Upper lobe of right lung (tissue), 1 donor: ENCODE measurements at places on chromosomes 3 and 15. TPM values are rescaled to one million over a fixed set of nuclear protein-coding genes. Genes with fewer than 3 reads are reported as not detected.

- H3K27me3 ChIP-seq = no peaks in the 10 kb centered on the region
- H3K4me1 ChIP-seq = no peaks in the 10 kb centered on the region
- DNase-seq = no peak
- H3K4me3 ChIP-seq = no peak overlapping the region
Measured at GRCh38 chr15:57422113-57422754, 45.9 kb downstream of the CGNL1 start.

DNA sequence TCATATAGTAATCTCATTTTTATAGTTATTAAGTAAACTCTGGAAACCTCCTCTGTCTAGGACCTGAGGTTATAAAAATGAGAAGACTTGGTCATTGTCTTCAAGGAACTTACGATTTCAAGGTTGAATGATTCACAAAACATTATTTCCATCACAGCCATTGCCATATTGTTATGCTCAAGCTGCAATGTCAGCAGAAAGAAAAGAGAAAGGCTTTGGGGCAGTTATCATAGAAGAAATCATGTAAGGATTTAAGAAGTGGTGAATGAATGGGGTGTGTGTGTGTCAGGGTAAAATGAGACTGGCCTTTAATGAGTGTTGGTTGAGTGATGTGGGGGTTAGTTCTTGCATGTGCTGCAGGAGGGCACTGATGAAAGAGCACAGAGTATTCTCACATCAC lies 346.8 kb downstream of the SQOR start:
- H3K4me1 ChIP-seq = no peaks in the 10 kb centered on the region
- H3K27me3 ChIP-seq = no peaks in the 10 kb centered on the region
- no peak overlapping the region for H3K27ac ChIP-seq
- no peaks in the 10 kb centered on the region for H3K36me3 ChIP-seq
- DNase-seq = no peak
- H3K4me3 ChIP-seq = no peak overlapping the region

DNA sequence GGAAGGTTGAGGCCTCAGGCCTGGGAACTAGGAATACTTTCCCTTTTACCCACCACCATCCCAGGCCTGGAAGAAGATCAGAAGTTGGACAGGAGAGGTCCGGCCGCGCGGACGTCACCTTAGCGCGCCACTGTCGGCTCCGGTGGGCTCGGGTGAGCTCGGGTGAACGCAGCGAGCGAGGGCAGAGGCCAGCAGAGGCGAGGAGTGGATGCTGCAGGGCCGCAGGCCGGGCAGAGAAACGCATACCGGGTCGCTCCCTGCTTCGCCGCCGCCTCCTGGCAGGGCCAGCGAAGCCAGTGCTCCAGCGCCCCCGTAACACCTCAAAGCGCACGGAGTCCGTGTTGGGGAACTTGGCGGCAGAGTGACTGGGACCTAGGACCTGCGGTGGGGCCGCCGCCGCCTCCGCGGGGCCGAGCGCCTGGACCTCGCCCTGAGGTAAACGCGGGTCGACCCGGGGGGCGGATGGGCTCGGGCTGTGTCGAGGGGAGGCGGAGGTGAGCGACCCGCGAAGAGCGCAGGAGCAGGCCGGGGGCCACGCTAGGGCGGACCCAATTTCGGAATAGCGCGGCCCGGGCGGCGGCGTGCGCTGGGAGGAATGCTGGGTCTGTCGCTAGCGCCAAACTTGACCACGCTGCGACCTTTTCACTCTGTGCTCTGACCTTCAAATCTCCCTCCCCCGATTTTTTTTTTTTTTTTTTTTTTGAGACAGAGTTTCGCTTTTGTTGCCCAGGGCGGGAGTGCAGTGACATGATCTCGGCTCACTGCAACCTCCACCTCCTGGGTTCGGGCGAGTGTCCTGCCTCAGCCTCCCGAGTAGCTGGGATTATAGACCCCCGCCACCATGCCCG lies 1.6 kb downstream of the CYP11A1 start:
- DNase-seq = peak; percentile 77
- H3K36me3 ChIP-seq = no peaks in the 10 kb centered on the region
- H3K4me3 ChIP-seq = peak overlapping the region; percentile 55
- H3K27ac ChIP-seq = peak overlapping the region; percentile 34

Gene AHSG
- total RNA-seq = not detected

DNA sequence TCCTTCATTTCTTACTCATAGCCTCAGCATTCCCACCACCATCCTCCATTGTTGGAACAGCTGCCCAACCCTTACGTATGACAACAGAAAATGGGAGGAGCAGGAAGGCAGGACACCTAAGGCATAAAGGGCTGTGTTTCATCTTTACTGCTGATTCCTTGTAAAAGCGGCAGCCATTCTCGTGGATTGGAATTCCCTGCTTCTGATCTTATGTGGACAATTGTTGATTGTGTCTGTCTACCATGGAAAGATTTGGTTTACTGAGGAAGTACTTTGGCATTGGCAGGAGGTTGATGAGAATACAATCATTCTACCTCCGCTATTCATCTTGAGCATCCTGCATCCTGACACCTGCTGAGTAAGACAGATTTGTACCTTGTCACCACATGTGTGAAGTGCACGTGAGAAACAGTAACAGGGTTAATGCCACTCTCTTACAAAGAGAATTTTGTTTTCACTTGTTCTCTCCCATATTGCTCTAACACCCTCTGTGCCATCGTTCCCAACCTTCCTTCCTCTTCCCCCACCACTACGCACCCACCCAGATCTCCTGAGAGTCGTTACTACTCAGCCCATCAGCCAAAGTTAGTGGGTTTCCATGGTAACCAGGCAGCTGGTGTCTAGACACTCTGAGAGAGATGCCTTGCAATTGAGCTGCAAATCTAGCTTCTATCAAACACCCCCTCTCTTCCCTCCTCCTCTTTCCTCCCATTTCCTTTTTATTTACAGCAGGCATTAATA lies 75.7 kb downstream of the GAP43 start:
- H3K36me3 ChIP-seq = no peaks in the 10 kb centered on the region
- no peaks in the 10 kb centered on the region for H3K4me1 ChIP-seq
- no peak overlapping the region for H3K27ac ChIP-seq
- no peaks in the 10 kb centered on the region for H3K27me3 ChIP-seq
- no peak for DNase-seq

DNA sequence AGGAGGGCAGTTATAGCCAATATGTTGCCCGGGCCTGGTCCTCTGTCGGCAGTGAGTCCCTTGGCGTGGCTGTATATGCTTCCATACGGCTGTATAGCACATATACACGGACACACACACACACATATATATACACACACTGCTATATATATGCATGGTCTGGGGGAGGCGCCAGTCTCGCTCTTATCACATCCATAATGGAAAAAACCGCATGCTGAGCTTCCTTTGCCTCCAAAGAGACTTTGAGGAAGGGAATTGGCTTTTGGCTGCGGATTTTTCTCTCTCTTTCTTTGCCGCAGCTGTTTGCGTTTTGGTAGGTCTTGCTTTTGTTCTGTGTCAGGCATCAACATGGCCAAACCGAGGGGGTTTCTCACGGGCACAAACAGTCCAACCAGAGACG lies 11.3 kb upstream of the TMEM115 start:
- H3K27me3 ChIP-seq = no peaks in the 10 kb centered on the region
- no peaks in the 10 kb centered on the region for H3K36me3 ChIP-seq
- no peaks in the 10 kb centered on the region for H3K4me1 ChIP-seq
- no peak for DNase-seq
- H3K4me3 ChIP-seq = no peak overlapping the region

Gene CHRNA3
- not detected for total RNA-seq

GRCh38 chr3:53828581-53828980 lies 17.6 kb downstream of the CHDH start:
- H3K36me3 ChIP-seq = no peaks in the 10 kb centered on the region
- no peak for DNase-seq
- H3K27me3 ChIP-seq = no peaks in the 10 kb centered on the region
- no peak overlapping the region for H3K27ac ChIP-seq

DNA sequence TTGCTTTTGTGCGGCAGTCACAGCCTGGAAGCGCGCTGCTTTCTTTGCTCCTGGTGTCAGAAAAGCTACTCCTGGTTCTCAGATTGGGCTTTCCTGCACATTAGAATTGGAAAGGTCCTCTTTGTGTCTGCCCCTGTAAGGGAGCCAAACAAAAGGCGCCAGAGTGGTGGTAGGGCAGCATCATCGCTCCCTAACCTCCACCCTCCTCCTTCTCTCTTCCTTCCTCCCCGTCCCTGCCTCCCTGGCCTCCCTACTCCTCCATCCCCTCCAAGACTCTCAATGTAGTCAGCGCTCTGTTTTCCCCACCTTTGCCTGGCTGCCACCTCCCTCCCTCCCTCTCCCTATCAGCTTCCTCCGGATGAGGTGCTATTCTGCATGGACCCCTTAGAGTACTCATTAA lies 65.3 kb downstream of the SH3GL3 start:
- no peaks in the 10 kb centered on the region for H3K4me1 ChIP-seq
- H3K27me3 ChIP-seq = no peaks in the 10 kb centered on the region
- H3K27ac ChIP-seq = no peak overlapping the region
- H3K36me3 ChIP-seq = no peaks in the 10 kb centered on the region
- no peak for DNase-seq

- H3K27me3 ChIP-seq = no peaks in the 10 kb centered on the region
- no peaks in the 10 kb centered on the region for H3K36me3 ChIP-seq
- DNase-seq = peak; percentile 73
- H3K4me1 ChIP-seq = peaks cover 28% of the 10 kb centered on the region
Measured at GRCh38 chr3:195441992-195442572, 738 bp downstream of the ACAP2 start.

- DNase-seq = no peak
- H3K27me3 ChIP-seq = no peaks in the 10 kb centered on the region
- H3K36me3 ChIP-seq = peaks cover 51% of the 10 kb centered on the region
- H3K4me3 ChIP-seq = no peak overlapping the region
- no peaks in the 10 kb centered on the region for H3K4me1 ChIP-seq
Measured at GRCh38 chr15:85137489-85138168, 156.0 kb downstream of the PDE8A start.

- no peak overlapping the region for H3K4me3 ChIP-seq
- H3K36me3 ChIP-seq = no peaks in the 10 kb centered on the region
- no peaks in the 10 kb centered on the region for H3K4me1 ChIP-seq
- H3K27ac ChIP-seq = no peak overlapping the region
- H3K27me3 ChIP-seq = no peaks in the 10 kb centered on the region
Measured at GRCh38 chr3:192194085-192194484, 533.3 kb downstream of the FGF12 start.

Gene ZBED2
- total RNA-seq = 6.4 TPM

- no peaks in the 10 kb centered on the region for H3K27me3 ChIP-seq
- no peaks in the 10 kb centered on the region for H3K36me3 ChIP-seq
- H3K4me1 ChIP-seq = peaks cover 10% of the 10 kb centered on the region
- H3K4me3 ChIP-seq = peak overlapping the region; percentile 61
Measured at GRCh38 chr3:134249935-134250716, 533 bp downstream of the RYK start.

GRCh38 chr15:44308889-44309288 lies 20.4 kb downstream of the GOLM2 start:
- DNase-seq = no peak
- no peaks in the 10 kb centered on the region for H3K27me3 ChIP-seq
- H3K36me3 ChIP-seq = no peaks in the 10 kb centered on the region
- no peak overlapping the region for H3K4me3 ChIP-seq
- no peak overlapping the region for H3K27ac ChIP-seq

DNA sequence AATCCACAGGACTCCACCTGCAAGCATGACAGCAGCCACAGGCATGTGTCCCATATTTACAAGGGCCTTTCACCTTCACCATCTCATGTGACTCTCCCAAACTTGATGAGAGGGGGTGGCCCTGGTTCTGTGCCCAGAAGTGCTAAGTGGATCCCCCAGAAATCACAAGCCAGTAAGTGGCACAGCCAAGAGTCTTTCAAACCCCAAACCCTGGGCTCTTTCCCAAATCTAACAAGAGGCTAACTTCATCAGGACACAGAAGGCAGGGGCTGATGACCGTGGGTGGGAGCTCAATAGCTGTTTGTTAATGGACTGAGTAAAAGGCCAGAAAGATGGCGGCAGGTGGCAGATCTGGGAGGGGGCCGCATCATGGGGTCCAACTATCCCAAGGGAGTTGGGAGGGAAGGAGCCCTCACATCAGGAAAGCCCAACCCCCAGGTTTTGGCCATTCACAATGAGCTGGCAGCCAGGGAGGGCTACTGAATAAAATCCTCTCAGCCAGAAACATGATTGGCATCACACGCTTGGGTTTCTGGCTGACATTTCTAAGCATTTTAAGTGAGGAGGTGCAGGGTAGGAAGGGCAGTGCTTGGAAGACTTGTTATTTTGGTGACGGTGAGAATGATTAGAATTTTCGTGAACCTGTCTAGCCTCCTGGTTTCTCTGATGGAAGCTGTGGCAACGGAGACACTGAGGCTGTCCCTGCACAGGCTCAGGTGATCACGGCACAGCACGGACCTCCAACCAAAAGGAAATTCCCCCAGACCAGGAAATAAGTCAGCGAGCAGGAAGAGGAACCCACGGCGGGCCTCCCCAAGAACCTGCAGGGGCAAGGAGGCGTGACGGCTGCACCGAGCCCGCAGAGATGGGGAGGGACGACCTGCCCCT lies 109.3 kb downstream of the OXNAD1 start:
- H3K4me3 ChIP-seq = no peak overlapping the region
- peaks cover 21% of the 10 kb centered on the region for H3K36me3 ChIP-seq
- no peaks in the 10 kb centered on the region for H3K27me3 ChIP-seq
- H3K27ac ChIP-seq = no peak overlapping the region
- no peak for DNase-seq

- H3K27me3 ChIP-seq = no peaks in the 10 kb centered on the region
- no peaks in the 10 kb centered on the region for H3K36me3 ChIP-seq
- H3K4me3 ChIP-seq = no peak overlapping the region
- DNase-seq = no peak
- H3K4me1 ChIP-seq = no peaks in the 10 kb centered on the region
- H3K27ac ChIP-seq = no peak overlapping the region
Measured at GRCh38 chr3:12982619-12983101, 90.6 kb downstream of the IQSEC1 start.

Gene TMC3
- total RNA-seq = not detected

- no peak overlapping the region for H3K4me3 ChIP-seq
- peaks cover 16% of the 10 kb centered on the region for H3K4me1 ChIP-seq
- no peak overlapping the region for H3K27ac ChIP-seq
Measured at GRCh38 chr3:134441821-134442220, 44.0 kb downstream of the ANAPC13 start.

DNA sequence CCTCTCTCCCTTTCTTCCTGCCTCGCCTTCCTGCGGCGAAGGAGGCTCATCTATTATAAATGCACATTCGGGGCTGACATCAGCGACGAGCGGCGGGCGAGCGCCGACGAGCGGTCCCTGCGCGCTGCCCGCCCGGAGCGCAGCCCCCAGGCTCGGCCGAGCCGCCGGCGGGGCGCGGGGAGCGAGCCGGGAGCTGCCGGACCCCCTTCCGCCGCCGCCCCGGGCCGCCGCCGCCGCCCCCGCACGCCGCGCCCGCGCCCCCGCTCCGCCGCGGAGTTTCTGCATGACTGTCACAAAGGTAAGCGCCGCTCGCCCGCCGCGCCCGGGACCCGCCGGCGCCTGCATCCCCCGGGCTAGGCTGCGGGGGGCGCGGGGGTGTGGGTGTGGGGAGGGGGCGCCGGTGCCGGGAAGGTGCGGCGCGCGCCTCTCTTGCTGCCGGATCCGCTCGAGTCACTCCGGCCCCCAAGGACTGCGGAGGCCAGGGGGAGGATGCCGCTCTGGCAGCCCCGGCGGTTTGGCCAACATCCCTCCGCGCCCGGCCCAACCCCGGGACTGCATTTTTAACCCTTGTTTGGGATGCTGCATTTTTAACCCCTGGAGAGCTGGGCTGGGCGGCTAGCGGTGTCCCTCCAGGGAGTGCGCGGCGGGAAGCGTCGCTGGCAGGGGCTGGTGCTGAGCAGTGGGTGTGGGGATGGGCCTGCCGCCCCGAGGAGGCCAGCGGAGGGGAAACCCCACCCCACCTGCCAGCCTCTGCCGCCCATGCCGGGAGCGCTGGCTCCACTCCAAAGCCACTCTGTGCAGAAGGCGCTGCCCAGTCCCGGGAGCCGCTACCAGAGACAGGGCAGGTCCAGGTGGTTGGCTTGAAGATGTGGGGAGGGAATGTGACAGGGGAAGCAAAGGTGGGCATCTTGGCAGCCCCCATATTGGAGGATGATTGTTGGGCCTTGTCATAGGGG lies at the start of gene CORO2B:
Gene CORO2B, plus strand, starts transcription at position 14 of the 956 bp plus-strand sequence. Its CDS starts 270 bp downstream, at position 284.
- H3K4me1 ChIP-seq = peaks cover 10% of the 10 kb centered on the region
- H3K27me3 ChIP-seq = no peaks in the 10 kb centered on the region
- DNase-seq = peak; percentile 68
- no peaks in the 10 kb centered on the region for H3K36me3 ChIP-seq
- peak within 1 kb of the TSS; percentile 58 for H3K27ac ChIP-seq
